Choroid plexus epithelial cell (primary cell): ENCODE measurements at places on chromosomes 1 and 21.
A peak's percentile ranks its signal among the peaks of the same experiment; 100 is the strongest.

- DNase-seq: no peak
Observed at GRCh38 chr1:212621043-212621948, 12.7 kb downstream of the ATF3 start.

GRCh38 chr1:26370591-26371382 lies 1.8 kb downstream of the ZNF683 start:
- no peak for DNase-seq

DNA sequence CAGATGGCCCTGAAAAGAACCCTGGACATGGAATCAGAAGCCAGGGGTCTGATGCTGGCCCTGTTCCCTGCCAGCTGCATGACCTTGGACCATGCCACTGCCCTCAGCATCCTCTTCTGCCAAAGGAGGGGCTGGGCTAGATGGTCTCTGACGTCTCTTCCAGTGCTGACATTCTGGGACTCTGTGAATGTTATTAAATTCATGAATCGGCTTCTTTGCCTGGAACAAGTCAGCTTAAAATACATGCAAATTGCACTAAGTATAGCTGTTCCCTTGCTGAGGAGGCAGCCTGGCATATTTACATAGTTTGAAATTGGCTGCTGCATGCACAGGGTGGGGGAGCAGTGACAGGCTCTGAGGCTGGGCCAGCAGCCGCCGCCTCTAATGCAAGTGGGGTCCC lies 23.8 kb downstream of the KCNA2 start:
- DNase-seq: no peak

GRCh38 chr1:87201768-87202167 lies 126.9 kb upstream of the LMO4 start:
- no peak for DNase-seq

DNA sequence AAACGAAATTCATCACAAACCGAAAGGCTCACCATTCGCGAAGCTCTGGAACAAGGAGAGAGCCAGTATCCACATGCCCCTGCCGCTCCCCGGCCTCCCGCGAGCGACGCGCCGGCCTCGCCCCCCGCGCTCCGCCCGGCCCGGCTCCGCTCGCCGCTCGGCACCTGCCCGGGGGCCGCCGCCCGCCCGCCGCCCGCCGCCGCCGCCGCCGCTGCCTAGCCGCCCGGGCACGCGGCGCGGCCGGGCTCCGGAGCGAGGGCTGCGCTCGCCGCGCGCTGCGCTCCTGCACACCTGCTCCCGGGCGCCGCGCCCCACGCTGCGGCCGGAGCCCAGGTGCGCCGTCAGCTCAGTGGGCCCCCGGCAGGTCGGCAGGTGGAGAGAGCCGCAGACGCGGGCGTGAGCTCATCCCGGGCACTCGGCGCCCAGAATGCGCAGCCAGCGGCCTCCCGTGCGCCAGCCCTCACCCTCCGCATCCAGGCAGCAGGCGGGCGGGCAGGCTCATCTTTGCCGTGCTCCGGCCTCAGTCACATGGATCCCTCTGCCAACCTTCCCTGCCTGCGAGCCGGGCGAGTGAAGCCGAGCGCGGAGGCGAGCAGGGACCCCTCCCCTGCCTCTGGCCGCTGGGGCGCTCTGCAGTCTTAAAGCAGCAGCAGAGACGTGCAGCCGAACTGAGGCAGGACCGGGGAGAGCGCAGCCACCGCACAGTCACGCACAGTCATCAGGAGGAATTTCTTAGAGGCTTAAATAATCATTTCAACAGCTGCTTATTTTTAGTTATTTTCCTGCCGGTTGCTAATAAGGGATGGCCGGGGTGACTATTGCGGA lies at the start of gene DSCAM:
DSCAM (minus strand) TSS at position 572 of the 825 bp plus-strand sequence; CDS start at position 75, 497 bp downstream.
- DNase-seq: no peak

DNA sequence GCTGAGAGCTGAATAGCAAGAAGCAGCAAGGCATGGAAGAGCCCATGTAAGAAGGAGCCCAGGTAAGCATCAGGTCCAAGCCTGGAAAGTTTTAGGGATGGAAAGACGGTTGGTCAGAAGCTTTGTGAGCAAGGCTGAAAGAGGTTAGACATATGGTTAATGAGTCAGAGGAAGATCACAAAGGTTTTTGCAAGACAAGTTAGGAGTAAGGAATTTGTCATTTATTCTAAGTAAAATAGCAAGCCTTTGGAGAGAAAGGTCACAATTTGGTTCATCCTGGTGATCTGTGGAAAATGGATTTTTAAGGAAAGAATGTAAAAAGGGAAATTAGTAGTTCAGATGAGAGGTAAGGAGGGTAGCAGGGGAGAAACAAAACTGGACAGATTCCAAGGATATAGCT lies 106.7 kb downstream of the DPYD start:
- peak; percentile 27 for DNase-seq
